ENCODE measurements at places on chromosomes 4 and X. TPM values are rescaled to one million over a fixed set of nuclear protein-coding genes. Genes with fewer than 3 reads are reported as not detected.

The SH3D19 gene
- 0.81 TPM for total RNA-seq

The PASD1 gene
- total RNA-seq, result not detected

The ABCG2 gene
- total RNA-seq, result not detected

The MAP7D3 gene
- 7.7 TPM for total RNA-seq

The TSPAN7 gene
- 0.41 TPM for total RNA-seq

The CSAG2 gene
- total RNA-seq, result not detected

The LUZP4 gene
- total RNA-seq, result not detected

The SPRY1 gene
- 2.5 TPM for total RNA-seq

The JAKMIP1 gene
- total RNA-seq, result 4.1 TPM

The CENPU gene
- total RNA-seq, result 43.8 TPM

The VEGFC gene
- total RNA-seq, result not detected

The P2RY10 gene
- total RNA-seq, result 67.4 TPM

- no peak overlapping the region for H3K4me3 ChIP-seq
- H3K27ac ChIP-seq, result no peak overlapping the region
- H3K27me3 ChIP-seq, result no peaks in the 10 kb centered on the region
- H3K36me3 ChIP-seq, result no peaks in the 10 kb centered on the region
These were observed 9.8 kb upstream of the TIGD2 start for GRCh38 chr4:89101256-89102161.

GRCh38 chr4:133096972-133097371, 52.1 kb upstream of the PCDH10 start:
- H3K36me3 ChIP-seq, result no peaks in the 10 kb centered on the region
- H3K27me3 ChIP-seq, result no peaks in the 10 kb centered on the region
- no peak overlapping the region for H3K27ac ChIP-seq
- no peaks in the 10 kb centered on the region for H3K4me1 ChIP-seq
- H3K4me3 ChIP-seq, result no peak overlapping the region

DNA sequence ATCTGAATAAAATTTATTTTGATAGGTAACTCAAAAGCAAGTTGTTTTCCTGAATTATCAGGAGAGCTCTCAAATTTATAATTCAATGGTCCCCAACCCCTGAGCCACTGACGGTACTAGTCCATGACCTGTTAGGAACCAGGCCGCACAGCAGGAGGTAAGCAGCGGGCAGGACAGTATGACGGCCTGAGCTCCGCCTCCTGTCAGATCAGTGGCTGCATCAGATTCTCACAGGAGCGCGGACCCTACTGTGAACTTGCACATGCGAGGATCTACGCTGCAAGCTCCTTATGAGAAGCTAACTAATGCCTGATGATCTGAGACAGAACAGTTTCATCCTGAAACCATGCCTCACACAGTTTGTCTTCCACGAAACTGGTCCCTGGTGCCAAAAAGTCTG, 37.9 kb upstream of the SEC24B start:
- H3K27me3 ChIP-seq, result peaks cover 3% of the 10 kb centered on the region
- H3K27ac ChIP-seq, result no peak overlapping the region
- no peak overlapping the region for H3K4me3 ChIP-seq
- no peaks in the 10 kb centered on the region for H3K4me1 ChIP-seq

- H3K36me3 ChIP-seq, result no peaks in the 10 kb centered on the region
- no peak overlapping the region for H3K4me3 ChIP-seq
- H3K27me3 ChIP-seq, result no peaks in the 10 kb centered on the region
- H3K27ac ChIP-seq, result no peak overlapping the region
These were observed 111.0 kb downstream of the FRYL start for GRCh38 chr4:48669086-48669485.

GRCh38 chr4:162782778-162783525, 383.7 kb downstream of the NAF1 start:
- H3K27me3 ChIP-seq, result no peaks in the 10 kb centered on the region
- no peaks in the 10 kb centered on the region for H3K4me1 ChIP-seq
- no peak for DNase-seq
- H3K36me3 ChIP-seq, result no peaks in the 10 kb centered on the region
- no peak overlapping the region for H3K27ac ChIP-seq

- no peak overlapping the region for H3K27ac ChIP-seq
- no peaks in the 10 kb centered on the region for H3K4me1 ChIP-seq
- no peaks in the 10 kb centered on the region for H3K27me3 ChIP-seq
- no peaks in the 10 kb centered on the region for H3K36me3 ChIP-seq
These were observed 29.9 kb upstream of the PJA1 start for GRCh38 chrX:69195192-69195591.

DNA sequence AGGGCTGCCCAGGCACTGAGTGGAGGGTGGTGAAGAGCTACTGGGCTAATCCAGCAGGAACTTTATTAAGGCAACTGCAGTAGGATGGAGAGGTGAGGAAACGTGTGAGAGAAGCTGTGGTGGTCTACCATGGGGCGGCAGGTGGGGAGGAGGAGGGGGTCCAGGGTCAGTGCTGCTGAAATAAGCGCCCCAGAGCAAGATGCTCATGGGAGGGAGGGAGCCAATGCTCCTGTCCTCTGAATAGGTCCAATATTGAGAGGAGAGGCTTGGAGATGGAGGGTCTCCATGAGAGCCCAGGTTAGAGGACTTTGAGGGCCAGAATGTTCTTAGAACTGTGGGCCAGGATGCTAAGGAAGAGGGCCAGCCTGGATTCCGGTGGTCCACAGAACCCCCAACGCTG, 35.2 kb downstream of the EVC start:
- no peaks in the 10 kb centered on the region for H3K36me3 ChIP-seq
- H3K4me1 ChIP-seq, result no peaks in the 10 kb centered on the region
- H3K27ac ChIP-seq, result no peak overlapping the region
- no peak overlapping the region for H3K4me3 ChIP-seq
- DNase-seq, result no peak

DNA sequence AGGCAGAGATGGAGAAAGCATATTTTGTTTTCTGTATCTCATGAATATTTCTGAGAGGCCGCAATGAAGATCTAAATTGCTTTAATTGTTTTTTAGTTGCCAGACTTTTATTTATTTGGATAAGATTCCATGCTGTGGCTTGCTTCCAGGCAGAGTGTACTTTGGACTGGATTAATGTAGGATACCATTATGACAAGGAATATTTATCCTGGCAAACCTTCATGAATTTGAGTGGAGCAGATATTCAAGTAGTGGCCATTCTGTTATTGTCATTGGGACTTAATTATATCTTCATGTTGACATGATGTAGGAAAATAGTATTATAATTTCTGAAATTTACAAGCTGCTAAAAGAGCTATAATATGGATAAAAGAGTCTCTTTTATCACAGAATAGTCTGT, 182.9 kb downstream of the C4orf33 start:
- DNase-seq, result no peak
- H3K36me3 ChIP-seq, result no peaks in the 10 kb centered on the region
- no peaks in the 10 kb centered on the region for H3K27me3 ChIP-seq
- no peak overlapping the region for H3K4me3 ChIP-seq

- no peaks in the 10 kb centered on the region for H3K4me1 ChIP-seq
- DNase-seq, result no peak
- no peak overlapping the region for H3K4me3 ChIP-seq
- H3K36me3 ChIP-seq, result no peaks in the 10 kb centered on the region
- H3K27ac ChIP-seq, result no peak overlapping the region
These were observed 540.2 kb upstream of the TENM3 start for GRCh38 chr4:181702864-181703495.

GRCh38 chr4:174604198-174604597, 81.9 kb upstream of the HPGD start:
- DNase-seq, result no peak
- H3K36me3 ChIP-seq, result no peaks in the 10 kb centered on the region
- no peak overlapping the region for H3K27ac ChIP-seq
- H3K4me3 ChIP-seq, result no peak overlapping the region

DNA sequence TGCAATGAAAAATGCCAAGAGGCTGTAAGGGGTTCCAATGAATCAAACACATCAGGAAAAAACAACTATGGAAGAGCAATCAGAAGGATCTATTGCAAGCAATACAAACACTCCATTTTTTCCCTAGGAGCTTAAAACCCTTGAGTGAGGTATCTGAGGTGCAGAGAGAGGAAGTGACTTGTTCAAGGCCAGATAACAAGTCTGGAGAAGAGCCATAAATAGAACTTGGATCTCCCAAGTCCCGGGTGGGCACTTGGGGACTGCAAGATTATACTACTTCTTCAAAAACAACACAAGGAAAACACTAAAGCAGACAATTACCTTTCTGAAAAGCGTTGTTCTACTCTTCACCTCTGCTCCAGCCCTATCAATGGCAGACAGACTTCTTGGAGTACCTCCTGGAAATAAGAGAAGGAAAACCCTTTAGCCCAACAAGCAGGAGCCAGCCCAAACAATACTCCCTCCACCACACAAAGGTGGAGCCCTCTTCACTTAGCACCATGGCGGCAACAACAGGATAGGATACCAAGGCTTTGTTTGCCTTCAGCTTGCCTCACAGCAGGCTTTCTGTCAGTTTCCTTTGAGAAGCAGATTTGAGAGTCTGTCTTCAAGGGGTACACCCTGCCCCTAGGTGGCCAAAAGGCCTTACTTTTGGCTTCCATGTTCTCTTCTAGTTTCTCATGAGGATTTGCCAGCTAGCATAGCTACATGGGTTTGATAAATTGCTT, 26.0 kb downstream of the AIFM1 start:
- DNase-seq, result no peak
- H3K4me1 ChIP-seq, result no peaks in the 10 kb centered on the region
- H3K27me3 ChIP-seq, result no peaks in the 10 kb centered on the region
- no peak overlapping the region for H3K27ac ChIP-seq
- peaks cover 8% of the 10 kb centered on the region for H3K36me3 ChIP-seq

DNA sequence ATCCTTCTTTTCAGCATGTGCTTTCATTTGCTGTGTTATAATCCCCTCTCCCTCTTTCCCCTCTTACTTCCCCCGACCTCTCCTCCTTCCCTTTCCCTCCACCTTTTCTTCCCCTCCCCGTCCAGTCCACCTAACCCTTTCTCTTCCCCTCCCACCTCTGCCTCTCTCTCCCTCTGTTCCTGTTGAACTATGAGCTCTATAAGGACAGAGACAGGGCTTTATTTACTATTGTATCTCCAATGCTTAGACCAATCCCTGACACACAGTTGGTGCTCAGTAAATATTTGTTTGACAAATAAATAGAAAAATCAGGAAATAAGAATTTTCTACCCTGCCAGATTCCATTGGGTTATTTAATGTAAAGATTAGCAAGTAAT, 60.8 kb downstream of the EGF start:
- H3K36me3 ChIP-seq, result no peaks in the 10 kb centered on the region
- DNase-seq, result no peak
- no peaks in the 10 kb centered on the region for H3K4me1 ChIP-seq
- H3K27me3 ChIP-seq, result no peaks in the 10 kb centered on the region
- H3K4me3 ChIP-seq, result no peak overlapping the region

DNA sequence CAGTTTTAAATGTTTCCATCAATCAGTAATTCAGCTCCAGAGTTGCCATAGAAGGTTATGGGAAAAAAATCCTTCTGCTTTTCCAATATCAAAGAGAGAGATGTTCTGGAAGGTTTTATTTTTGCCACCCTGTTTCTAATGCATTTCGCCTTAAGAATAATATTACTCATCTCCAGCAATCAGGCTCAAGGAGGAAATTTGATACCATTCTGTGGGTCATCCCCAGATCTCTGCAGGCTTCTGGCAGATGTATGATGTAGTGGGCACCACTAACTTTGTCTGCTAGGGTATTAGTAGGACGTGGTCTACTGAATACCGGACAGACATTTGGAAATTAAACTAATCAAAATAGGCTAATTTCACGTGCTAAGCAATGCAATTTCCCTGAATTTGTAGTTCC, 645.4 kb upstream of the TENM3 start:
- no peak for DNase-seq
- no peak overlapping the region for H3K4me3 ChIP-seq
- no peaks in the 10 kb centered on the region for H3K27me3 ChIP-seq
- H3K36me3 ChIP-seq, result no peaks in the 10 kb centered on the region
- no peaks in the 10 kb centered on the region for H3K4me1 ChIP-seq

- no peaks in the 10 kb centered on the region for H3K36me3 ChIP-seq
- no peaks in the 10 kb centered on the region for H3K27me3 ChIP-seq
- no peak for DNase-seq
- no peak overlapping the region for H3K27ac ChIP-seq
These were observed 335.9 kb upstream of the AR start for GRCh38 chrX:67207912-67208311.

DNA sequence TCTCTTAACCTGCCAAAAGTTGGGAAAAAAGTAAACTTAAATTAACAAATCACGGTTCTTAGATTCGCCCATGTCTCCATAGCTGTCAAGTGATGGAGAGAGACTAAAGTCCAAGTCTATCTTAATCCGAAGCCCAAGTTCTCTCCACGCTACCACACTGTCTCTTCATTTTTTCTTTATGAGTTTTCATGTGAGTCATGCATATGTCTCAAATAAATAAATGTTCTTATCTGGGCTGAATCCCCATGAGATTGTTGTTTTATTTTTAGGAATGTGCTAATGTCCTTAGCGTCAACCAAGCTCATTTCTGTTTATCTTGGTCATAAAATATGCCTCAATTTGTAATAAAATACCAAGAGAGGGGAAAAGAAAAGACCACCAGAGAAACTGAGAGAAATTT, 169.3 kb downstream of the RCHY1 start:
- H3K4me1 ChIP-seq, result no peaks in the 10 kb centered on the region
- H3K27me3 ChIP-seq, result no peaks in the 10 kb centered on the region
- no peak overlapping the region for H3K27ac ChIP-seq
- no peak overlapping the region for H3K4me3 ChIP-seq

GRCh38 chr4:23874536-23874901, 15.3 kb downstream of the PPARGC1A start:
- no peaks in the 10 kb centered on the region for H3K4me1 ChIP-seq
- no peak for DNase-seq
- H3K27me3 ChIP-seq, result no peaks in the 10 kb centered on the region
- H3K4me3 ChIP-seq, result no peak overlapping the region

DNA sequence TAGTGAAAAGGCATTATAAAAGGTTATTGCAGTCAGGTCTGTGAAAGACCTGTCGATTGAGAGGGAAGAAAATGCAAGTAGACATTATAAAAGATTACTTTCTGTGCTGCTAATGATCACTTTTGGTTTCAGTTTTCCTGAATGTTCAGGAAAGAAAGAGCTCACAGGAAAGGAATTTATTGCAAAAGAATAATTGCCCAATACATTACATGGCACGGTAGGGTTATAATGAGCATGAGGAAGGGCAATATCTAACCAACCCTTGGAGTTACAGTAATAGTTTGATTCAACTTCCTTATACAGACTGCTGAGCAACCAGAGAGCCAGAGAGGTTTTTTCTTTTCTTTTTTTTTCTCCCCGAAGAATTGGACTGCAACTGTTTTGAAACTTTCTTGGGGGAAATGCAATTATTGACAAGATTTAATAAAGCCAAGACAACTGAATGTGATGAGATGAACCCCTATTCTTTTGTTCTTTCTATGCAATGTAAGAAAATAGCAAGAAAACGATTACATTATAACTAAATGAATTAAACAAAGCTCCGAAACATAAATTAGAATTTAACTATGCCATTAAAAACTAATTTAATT, 247.0 kb downstream of the C4orf33 start:
- no peaks in the 10 kb centered on the region for H3K36me3 ChIP-seq
- H3K4me1 ChIP-seq, result no peaks in the 10 kb centered on the region
- DNase-seq, result no peak
- H3K27me3 ChIP-seq, result no peaks in the 10 kb centered on the region
- H3K27ac ChIP-seq, result no peak overlapping the region

- no peaks in the 10 kb centered on the region for H3K36me3 ChIP-seq
- H3K4me3 ChIP-seq, result no peak overlapping the region
- no peaks in the 10 kb centered on the region for H3K4me1 ChIP-seq
- DNase-seq, result no peak
- peaks cover 6% of the 10 kb centered on the region for H3K27me3 ChIP-seq
- no peak overlapping the region for H3K27ac ChIP-seq
These were observed 2.8 kb downstream of the SORCS2 start for GRCh38 chr4:7195141-7195515.

Data from naive thymus-derived CD4-positive, alpha-beta T cell (primary cell).